ENCODE measurements at places on chromosomes 13 and 19.

DNA sequence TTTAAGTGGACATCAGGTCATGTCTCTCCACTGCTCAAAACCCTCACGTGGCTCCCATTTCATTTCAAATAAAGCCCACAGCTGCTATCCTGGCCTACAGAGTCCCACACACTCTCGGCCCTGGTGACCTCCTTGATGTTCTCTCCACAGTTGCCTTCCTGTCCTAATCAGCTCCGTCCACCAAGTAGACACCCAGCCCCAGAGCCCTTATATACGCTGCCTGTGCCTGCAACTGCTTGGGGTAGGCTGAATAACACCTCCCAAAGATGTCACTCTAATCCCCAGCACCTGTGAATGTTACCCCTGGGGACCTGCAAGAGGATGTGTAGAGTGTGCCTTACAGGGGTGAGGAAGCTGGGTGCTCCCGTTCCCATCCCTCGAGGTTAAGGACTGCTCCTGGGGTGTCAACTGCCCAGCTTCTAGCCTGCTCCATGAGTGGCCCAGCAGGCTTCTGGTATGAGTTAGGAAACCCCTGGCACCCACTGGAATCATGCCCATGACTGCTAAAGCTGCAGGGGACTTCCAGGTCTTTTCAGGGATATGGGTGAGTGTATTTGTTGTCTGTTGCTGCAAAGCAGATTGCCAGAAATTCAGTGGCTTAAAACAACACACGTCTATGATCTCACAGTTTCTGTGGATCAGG is 6.0 kb downstream of the FAM187B start:
- no peak for DNase-seq

DNA sequence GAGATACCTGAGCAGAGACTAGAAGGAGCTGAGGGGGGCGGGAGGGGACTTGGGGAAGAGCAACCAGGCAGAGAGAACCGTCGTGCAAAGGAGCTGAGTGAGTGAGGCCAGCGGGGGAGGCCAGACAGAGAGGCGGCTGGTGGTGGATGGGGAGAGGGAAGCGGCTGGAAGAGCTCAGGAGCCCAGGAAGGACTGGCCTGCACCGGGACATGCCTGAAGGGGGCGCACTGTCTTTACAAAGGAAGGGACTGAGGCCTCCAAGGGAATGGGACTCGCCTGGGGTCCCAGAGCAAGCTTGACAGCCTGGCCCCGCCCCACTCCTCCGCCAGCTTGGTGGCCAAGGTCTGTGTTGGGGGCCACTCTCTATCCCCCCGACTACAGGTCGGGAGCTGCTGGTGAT is 14.9 kb downstream of the ONECUT3 start:
- no peak for DNase-seq

- DNase-seq, result no peak
Observed at GRCh38 chr19:33299051-33299688, 3.2 kb downstream of the CEBPA start.

DNA sequence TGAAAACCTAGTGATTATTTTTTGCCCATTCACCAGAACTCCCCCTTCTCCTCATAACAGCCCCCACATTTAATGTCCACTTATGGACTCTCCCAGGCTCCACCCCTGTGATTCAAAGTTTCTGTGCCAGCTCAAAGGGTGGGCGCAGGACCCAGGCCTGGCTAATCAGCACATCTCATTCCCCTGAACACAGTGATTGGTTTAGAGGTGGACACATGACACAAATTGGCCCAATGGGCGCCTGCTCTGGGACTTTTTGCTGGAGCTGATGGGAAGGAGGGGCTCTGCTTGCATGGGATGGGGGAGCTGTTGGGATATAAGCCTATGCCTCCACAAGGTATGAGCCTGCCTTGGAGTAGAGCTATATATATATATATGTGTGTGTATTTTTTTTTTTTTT is 6.2 kb upstream of the EPOR start:
- DNase-seq, result no peak

DNA sequence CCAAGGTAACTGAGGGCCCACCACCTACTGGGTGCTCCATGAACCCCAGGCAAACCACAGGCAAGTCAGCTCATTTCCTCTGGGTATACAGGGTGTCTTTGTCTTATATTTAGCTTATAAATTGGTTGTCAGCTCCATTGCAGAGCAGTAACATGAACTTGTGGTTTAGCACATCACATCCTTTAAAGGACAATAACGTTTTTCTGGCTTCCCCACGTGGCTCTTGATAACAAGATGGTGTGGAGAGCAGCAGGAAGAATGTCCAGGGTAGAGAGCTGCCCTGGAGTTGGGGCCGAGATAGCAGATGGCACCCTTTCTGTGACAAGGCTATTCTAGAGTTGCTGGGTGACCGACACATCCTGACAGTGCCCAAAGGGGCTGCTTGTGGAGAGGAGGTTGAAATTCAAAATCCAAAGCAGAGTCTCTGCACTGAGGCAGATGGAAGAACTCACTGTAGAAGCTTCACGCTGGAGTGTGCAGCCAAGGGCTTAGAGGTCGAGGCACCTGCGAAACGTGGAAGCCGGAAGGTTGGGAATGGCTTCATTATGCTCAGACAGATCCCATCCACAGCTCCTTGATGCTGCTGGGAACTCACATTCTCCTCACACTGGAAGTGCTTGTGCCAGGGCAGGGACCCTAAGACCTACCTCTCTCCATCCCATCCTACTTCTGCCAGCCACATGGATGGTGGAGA is 133.0 kb upstream of the FRY start:
- no peak for DNase-seq

GRCh38 chr19:18425515-18426415 is 6.6 kb downstream of the SSBP4 start:
- DNase-seq, result no peak

- no peak for DNase-seq
Observed at GRCh38 chr13:36801035-36801434, 18.0 kb upstream of the RFXAP start.
